ENCODE measurements at places on chromosomes 1 and 21. TPM values are rescaled to one million over a fixed set of nuclear protein-coding genes. Genes with fewer than 3 reads are reported as not detected.

DNA sequence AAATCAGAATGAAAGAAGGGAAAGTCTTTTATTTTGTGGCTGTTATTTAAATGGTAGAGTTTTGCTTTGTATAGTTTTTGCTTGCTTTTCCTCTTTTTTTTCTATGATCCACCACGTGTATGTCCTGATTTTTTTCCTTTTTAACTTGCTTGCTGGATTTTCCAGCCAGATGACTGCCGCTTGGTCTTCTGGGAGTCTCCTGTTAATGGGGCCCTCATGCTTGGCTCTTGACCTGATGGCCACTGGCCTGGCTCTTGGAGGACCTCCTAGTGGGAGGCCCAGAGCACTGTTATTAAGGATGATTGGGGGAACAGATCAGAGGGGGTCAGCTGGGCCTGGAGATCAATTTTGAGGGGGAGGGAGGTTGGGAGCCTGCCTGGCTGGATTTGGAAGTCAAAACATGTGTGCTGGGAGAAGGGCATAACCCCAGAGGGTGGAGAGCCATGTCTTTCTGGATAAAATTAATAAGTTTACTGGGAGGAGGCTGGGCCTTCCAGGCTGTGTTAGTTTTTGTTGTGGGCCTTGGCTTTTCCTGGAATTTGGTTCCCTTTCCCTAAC is 1.2 kb downstream of the FGGY start:
- DNase-seq = no peak

- DNase-seq = no peak
These were observed 94.8 kb upstream of the TMPRSS15 start for GRCh38 chr21:18498431-18498830.

Gene ITLN1
- not detected for total RNA-seq

DNA sequence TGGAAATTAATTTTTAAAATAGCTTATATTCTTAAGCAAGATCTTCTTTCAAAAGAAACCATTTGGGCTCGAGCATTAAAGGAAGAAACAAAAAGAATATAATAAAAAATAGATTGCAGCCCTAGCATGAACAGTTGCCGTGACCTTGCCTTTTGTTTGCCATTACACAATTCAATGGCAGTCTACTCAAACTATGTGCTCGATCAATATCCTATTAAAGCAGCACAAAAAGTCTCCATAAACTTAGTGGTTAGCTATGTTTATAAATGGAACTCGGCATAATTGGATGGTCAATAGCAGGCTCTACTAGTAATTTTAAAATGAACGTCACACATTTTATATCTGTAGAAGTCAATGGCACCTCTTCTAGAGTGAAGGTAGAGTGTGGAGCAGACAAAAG is 256.5 kb downstream of the NFIA start:
- DNase-seq = no peak

- DNase-seq = no peak
These were observed 192.3 kb upstream of the C1orf87 start for GRCh38 chr1:60265560-60266535.

DNA sequence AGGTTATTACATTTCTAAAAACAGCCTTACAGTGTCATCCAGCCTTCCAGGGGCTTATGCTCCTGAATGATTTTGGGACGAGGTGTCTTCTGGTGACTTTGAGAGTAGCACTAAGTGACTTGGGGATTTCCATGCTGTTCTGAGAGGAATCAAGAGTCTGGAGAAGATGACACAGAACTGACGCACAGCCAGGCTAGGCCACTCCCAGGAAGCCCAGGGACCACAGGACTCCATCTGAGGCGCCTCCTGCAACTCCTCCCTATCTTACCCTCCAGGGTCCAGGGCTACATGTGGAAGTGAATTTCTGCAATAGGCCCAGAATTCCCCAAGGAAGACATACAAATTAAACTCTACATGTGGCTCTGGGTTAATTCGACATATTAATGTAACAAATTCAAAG is 92.5 kb downstream of the SLC25A24 start:
- DNase-seq = no peak

Gene KCNE1
- not detected for total RNA-seq

DNA sequence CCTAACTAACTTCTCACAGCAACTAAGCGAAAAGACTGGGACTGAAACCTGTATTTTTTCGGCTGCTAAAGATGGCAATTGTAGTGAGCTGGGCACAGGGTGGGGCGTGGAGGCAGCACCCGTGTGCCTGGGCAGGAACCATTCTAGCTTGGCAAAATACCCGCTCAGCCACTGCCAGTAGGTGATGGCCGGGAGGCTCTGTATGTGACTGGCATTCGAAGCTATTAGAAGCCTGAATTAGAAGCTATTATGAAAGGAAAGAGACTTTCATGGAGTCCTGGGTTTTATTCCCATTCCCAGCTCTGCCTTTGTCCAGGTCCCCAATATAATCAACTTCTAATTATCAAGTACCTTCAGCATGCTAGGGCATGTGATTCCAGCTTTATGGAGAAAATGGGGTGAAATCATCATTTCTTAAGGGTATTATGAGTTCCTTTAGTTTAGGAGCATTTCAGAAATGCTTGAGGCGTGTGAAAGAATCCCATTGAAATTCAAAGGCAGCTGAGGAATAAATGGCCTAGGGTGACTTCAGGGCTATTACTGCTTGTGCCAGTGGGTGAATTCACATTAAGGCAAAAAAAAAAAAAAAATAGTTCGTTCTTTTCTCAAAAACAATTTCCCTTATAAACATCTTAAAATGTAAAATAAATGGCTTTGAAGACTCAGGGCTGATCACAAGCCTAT is 125.6 kb downstream of the KCNN3 start:
- no peak for DNase-seq

GRCh38 chr1:75035536-75035935 is 98.7 kb upstream of the LHX8 start:
- no peak for DNase-seq

DNA sequence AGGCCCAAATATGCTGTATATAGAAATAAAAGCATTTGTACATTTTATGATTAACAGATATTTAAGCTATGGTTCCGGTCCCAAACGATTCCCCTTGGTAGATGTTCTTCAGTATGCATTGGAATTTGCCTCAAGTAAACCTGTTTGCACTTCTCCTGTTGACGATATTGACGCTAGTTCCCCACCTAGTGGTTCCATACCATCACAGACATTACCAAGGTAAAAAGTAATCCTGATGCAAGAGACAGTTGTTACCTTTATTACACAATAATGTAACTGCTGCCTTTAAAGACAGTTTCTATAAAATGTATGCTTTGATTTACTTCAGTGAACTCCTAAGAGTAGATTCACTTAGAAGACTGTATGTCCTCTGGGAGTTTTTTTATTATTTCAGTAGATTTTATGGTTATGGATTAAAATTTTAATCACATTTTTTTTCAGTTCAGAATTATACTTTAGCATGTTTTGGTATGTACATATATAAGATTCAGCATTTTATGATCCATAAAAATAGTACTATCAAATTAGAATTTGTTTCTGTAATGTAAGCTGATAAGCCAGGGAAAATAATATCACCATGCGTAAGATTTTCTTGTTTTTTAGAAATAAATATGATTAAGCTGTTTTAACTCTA is 96.5 kb downstream of the USP25 start:
- DNase-seq = peak; percentile 52

- no peak for DNase-seq
These were observed 524.9 kb upstream of the CHRM3 start for GRCh38 chr1:238861342-238862066.

GRCh38 chr21:45599146-45599581 is 44.4 kb upstream of the PCBP3 start:
- no peak for DNase-seq

GRCh38 chr21:42495765-42496119 is 282 bp downstream of the RSPH1 start:
- DNase-seq = no peak

GRCh38 chr1:145757420-145757819 is 38.1 kb downstream of the CD160 start:
- DNase-seq = no peak
